Kidney (tissue), 22 donors: ENCODE measurements at places on chromosomes 2 and 18. TPM values are rescaled to one million over a fixed set of nuclear protein-coding genes. Genes with fewer than 3 reads are reported as not detected.

DNA sequence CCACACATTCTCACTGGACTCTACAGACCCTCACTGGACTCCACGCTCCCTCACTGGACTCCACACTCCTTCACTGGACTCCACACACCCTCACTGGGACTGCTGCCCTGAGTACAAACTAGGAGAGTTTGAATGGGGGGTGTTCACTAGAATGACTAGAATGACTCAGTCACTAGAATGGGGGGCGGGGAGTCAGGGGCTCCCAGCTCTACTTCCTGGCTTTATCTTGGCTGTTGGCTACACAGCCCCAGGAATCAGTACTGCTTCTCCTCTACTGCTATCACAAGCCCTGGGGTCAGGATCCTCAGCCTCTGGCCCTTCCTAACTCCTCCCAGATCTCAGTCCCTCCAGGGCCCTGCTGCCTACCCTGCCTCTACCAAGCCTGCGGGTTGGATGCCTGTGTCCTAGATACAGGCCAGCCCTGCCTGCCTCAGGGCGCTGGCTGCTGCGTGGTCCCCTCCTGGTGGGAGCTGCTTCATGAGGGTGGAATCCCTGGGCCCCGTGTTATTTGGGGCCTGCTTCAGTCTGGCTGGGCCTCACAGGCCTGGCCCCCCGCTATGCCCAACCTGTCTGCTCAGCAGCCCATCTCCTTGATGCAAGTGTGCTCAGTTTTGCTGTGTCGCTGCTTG lies 7.8 kb downstream of the PTMA start:
- no peaks in the 10 kb centered on the region for H3K27me3 ChIP-seq
- no peak overlapping the region for H3K27ac ChIP-seq
- H3K36me3 ChIP-seq = peaks cover 13% of the 10 kb centered on the region
- no peak overlapping the region for H3K4me3 ChIP-seq
- DNase-seq = no peak

GRCh38 chr2:226184940-226185615 lies 614.5 kb downstream of the IRS1 start:
- H3K4me3 ChIP-seq = no peak overlapping the region
- no peaks in the 10 kb centered on the region for H3K4me1 ChIP-seq
- no peak overlapping the region for H3K27ac ChIP-seq
- DNase-seq = no peak
- no peaks in the 10 kb centered on the region for H3K36me3 ChIP-seq
- H3K27me3 ChIP-seq = no peaks in the 10 kb centered on the region

- no peak for DNase-seq
- no peak overlapping the region for H3K27ac ChIP-seq
- H3K27me3 ChIP-seq = no peaks in the 10 kb centered on the region
- no peak overlapping the region for H3K4me3 ChIP-seq
- no peaks in the 10 kb centered on the region for H3K4me1 ChIP-seq
Observed at GRCh38 chr2:1664698-1665097, 79.6 kb downstream of the PXDN start.

Gene KLHL41
- 1.8 TPM for total RNA-seq

Gene SULT1C2
- total RNA-seq = 67.4 TPM
